Ammon's horn (tissue), 1 donor: ENCODE measurements at places on chromosomes 2 and 18.

DNA sequence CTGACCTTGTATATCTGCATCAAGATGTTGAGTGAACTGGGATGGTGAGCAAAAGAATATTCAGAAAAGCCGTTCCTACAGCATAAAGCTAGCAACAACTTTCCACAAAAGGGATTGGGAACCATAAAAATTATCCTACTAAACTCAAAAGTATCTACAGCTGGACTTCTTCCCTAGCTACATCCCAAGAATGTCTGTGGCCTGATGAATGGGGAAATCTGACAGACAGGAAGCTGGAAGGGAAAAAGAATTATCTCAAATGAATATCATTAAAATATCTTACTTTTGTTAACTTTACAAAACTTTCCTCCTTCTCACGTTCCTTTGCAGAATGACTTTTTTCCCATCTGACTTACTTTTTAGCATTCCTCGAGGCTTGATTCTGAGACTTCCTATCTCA lies 150.9 kb downstream of the PDE11A start:
- no peak for DNase-seq

- no peak for DNase-seq
Observed at GRCh38 chr2:47782381-47782670, 619 bp upstream of the MSH6 start.

DNA sequence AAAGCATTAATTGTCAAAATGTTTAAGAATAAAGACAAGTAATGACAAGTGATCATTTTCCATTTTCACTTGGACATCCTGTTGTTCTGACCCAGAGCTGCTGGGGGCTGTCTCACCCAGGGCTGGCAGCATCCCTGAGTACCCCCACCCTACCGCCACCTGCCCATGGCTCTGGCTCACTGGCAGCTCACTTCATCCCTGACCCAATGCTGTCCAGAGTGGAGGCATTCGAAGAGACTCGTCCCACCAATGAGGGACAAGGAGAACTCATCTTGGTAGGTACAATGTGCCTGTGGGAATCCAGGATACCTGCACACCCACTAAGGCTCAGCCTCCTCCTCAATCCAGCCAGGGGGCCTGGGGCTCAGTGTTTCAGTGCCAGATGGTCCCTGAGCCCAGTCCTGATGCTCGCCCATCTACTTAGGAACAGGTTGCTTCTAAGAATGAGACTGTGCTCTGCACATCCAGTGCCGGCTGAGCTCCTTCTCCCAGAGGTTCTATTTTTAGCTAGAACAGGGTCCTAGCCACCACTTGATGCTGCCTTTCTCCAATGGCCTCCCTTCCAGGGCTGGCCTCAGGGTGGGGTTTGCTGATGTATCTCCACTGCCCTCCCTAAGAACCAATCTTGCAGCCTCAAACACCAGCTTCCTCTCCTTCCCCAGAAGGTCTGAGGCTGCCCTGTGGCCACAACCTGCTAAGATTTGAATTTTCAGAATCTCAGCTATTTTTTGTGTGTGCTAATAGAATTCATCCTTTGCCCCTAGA lies 53.7 kb downstream of the ADD2 start:
- no peak for DNase-seq

GRCh38 chr18:13138420-13139139 lies 80.0 kb upstream of the LDLRAD4 start:
- no peak for DNase-seq

- DNase-seq: no peak
Observed at GRCh38 chr2:44443517-44443916, 81.8 kb downstream of the CAMKMT start.

- DNase-seq: no peak
Observed at GRCh38 chr2:69601179-69601612, 42.3 kb downstream of the AAK1 start.

- no peak for DNase-seq
Observed at GRCh38 chr2:74741629-74742028, 87.6 kb downstream of the SEMA4F start.

- DNase-seq: no peak
Observed at GRCh38 chr18:42233908-42234307, 278.9 kb downstream of the PIK3C3 start.

DNA sequence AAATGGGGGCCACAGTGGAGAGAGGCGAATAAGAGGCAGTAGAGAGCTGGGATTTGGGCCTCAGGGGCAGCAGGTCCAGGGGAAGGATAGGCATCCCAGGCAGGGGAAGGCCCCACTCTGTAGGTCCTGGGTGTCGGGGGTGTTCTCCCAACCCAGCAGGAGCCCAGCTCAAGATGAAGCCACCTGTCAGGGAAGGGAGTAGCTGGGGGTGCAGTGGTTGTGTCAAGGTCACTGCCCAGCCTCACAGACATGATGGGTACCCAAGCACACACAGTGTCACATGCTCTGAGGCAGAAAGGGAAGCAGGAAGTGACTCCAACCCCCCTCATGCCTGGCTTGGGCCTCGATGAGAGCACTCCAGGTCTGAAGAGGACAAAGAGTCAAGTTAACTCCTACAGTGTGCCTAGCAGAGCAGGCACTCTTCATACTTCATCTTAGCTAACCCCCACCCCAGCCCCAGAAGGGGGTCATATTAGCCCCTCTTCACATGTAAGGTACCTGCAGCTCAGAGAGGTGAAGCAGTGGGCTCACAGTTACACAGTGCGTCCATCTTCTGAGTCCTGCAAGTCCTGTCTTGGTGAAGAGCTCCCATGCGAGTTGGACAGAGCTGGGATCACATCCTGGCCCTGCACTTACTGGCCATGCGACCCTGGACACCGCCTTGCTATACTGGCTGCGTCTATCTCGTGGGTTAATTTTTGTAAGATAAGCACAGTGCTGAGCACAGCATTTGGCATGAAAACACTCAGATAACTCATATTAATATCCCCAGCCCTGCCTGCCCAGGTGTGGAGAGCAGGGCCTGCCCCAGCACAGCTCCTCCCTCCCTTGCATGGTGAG lies 72.6 kb upstream of the DAPL1 start:
- DNase-seq: no peak

GRCh38 chr18:13474907-13475545 lies 251.3 kb downstream of the FAM210A start:
- DNase-seq: no peak

GRCh38 chr2:11390399-11390658 lies 45.9 kb upstream of the ROCK2 start:
- DNase-seq: no peak

DNA sequence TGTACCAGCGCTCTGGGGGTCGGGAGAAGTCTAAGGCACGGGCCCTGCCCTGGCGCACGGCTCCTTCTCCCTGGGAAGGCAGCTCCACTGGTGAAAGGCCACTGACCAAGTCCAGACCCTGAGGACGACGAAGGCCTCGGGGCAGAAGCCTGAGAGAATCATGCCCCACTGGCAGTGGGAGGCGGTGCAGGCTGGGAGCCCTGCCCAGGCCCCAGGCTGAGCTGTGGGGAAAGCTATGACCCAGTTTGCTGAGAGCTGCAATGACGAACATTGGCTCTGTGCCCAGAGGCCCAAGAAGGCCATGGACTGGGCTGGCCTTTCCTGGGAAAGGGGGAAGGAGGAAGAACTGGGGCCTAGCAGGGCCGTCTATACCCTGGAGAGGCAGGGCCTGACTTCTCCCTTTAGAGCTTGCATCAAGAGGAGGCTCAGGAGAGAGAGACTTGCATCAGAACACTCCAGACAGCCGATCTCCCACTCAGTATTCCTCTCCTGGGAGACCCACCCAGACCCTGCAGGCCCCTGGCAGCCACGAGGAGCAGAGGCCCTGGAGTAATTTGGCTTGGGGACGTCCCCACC lies 32.9 kb downstream of the HS1BP3 start:
- peak; percentile 98 for DNase-seq

- DNase-seq: peak; percentile 65
Observed at GRCh38 chr2:199462956-199463692, 5.4 kb upstream of the SATB2 start.

DNA sequence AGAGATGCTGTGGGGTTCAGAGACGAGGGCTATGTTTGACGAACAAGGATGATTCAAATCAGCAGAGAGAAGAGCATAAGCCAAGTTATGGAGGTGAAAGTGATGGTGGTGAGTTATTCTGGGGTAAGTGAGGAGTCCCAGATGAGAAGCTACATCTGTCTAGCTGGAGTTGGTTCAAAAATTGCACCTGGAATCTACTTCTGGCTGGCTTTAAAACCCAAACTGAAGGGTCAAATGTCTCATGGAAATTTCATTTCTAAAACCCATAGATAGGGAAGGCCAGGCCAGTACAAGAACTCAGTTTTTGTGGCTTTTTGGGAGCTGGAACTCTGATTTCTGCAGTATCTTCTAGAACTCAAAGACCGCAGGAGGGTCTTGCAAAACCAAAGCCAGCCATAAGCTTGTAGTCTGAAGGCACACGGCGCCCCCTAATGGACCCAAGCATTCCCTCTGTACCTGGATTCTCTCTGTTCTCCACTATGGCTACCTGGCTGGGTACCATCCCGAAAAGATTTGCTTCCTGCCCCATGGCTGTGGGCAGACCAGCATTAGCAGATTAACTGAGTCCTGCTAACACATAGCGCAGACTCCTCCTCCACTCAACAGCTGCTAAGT lies 229.1 kb upstream of the SLC14A2 start:
- peak; percentile 39 for DNase-seq
